ENCODE measurements at places on chromosomes 4 and X.
A peak's percentile ranks its signal among the peaks of the same experiment; 100 is the strongest.

GRCh38 chr4:141739636-141740035 lies 103.3 kb downstream of the IL15 start:
- no peak for DNase-seq

DNA sequence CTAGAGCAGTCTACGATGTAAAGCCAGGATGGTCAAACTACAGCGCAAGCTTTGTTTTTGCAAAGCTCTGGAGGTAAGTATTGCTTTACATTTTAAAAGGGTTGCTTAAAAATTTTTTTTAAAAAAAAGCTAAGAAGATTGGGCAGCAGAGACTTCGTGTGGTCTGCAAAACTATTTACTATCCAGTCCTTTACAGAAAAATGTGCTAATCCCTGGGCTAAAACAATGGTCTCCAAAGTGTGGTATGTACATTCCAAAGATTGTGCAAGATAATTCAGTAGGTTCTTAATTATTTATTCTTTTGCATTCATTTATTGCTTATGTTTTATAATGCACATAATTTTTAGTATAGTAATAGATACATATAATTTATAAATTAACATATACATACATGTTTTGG lies 113.2 kb downstream of the MFAP3L start:
- DNase-seq, result no peak

- no peak for DNase-seq
These were observed 35.5 kb upstream of the PLAC8 start for GRCh38 chr4:83149865-83150652.

- no peak for DNase-seq
These were observed 110.7 kb upstream of the ADRA2C start for GRCh38 chr4:3655485-3655884.

- no peak for DNase-seq
These were observed 457.4 kb upstream of the TEX13C start for GRCh38 chrX:124862301-124862700.

GRCh38 chr4:169305651-169306050 lies 34.9 kb upstream of the SH3RF1 start:
- DNase-seq, result peak; percentile 85

DNA sequence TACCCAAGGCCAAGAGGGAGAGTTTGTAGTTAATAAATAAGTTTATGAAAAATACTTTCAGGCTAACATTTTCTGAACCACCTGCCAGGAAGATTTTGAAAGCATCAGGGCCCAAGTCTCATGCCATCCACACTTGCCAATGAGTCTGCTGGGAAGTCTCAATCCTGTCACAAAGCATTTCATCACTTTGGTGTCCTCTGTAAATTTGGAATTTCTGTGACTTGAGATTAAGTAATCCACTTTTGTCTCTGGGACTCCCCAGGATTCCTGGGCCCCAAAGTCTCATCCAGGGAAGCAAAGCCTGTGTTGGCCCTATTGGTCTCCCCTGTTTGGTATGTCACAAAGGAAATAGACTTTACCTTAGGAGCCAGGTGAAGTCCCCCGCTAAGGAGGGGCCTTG lies 99.2 kb upstream of the GPC4 start:
- no peak for DNase-seq

- no peak for DNase-seq
These were observed 8.5 kb upstream of the NUDT6 start for GRCh38 chr4:122930862-122931261.

- DNase-seq, result no peak
These were observed 4.8 kb upstream of the SOX3 start for GRCh38 chrX:140509468-140510305.

- DNase-seq, result no peak
These were observed 33.0 kb upstream of the RAPGEF2 start for GRCh38 chr4:159069922-159070321.

GRCh38 chr4:88933414-88934160 lies 123.4 kb downstream of the FAM13A start:
- no peak for DNase-seq

GRCh38 chrX:48306175-48306574 lies 50.3 kb downstream of the SSX3 start:
- DNase-seq, result no peak

DNA sequence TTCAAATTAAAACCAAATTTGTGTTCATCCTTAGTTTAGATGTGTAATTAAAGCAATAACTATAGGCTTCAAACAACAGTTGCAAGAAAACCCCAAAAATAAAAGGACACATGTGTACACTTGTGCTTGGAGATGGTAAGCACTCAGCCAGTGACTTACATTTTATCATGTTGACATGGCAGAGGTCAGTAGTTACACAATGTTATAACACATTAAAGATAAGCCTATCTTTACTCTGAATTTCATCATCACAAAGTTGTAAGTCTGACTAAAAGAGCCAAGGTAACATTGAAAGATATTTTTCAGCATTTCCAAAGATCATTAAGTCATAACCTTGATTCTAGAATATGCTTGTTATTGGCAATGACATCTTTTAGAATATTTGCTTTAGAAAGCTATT lies 98.5 kb upstream of the PNPLA4 start:
- no peak for DNase-seq

GRCh38 chrX:1452516-1453394 lies at the start of gene ASMTL:
Gene ASMTL, minus strand, starts transcription at chrX:1452909. Its CDS starts 69 bp downstream, at chrX:1452840.
- peak; percentile 100 for DNase-seq

GRCh38 chr4:6469144-6469543 lies 3.3 kb downstream of the PPP2R2C start:
- no peak for DNase-seq

Measured in gastrocnemius medialis (tissue), 4 donors.